ENCODE measurements at places on chromosomes 5 and 9.

- no peak for DNase-seq
Observed at GRCh38 chr5:87916320-87916719, 352.3 kb downstream of the TMEM161B start.

GRCh38 chr5:31165729-31166128 lies 27.8 kb upstream of the CDH6 start:
- no peak for DNase-seq

DNA sequence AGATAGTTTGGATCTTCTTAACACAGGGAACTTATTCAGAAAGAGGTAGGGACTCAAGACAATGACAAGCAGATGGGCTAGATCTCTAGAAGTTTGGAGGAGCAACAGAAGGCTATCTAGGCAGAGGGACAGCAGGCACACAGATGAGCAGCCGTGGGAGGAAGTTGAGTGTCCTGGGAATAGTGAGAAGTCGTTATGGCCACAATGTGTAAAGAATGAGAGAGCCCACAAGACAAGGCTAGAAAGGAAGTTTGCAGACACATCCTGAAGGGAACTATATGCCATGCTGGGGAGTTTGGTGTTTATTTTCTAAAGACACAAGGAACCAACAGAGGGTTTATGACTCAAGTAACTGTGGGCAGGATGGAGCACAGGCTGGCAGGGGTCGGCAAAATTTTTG lies 160.6 kb downstream of the PALM2AKAP2 start:
- no peak for DNase-seq

DNA sequence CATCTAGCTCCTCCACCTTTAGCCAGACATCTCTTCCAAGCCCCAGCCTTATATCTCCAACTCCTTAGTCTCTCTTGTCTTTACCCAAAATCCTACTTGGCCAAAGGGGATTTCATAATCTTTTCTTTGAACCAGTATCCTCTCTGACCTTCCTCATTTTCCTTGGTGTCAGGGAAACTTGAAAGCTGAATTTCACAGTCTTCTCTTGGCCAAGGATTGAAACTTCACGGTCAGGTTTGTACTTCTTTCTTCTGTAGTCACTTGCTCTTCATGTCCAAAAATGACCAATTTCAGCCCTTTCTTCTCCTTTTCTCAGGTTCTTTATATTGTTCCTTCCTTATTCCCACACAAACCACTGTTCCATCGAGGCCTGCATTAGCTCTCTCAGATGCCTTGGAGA lies 473.7 kb upstream of the KLF4 start:
- no peak for DNase-seq

DNA sequence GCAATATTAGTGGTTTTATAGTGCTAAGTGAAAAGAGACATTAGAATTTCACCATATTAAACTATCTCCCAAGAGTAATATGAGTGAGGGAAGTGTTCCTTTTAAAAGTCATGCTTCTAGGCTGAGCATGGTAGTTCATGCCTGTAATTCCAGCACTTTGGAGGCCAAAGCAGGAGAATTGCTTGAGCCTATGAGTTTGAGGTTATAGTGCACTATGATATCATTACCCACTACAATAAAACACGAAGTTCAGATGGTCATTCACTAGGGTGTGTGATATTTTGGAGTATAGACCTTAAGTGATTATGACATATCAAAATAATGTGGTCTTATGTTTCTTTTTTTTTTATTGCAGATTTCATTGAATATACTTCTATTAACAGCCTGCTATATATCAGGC lies 6.7 kb downstream of the KIF2A start:
- no peak for DNase-seq

DNA sequence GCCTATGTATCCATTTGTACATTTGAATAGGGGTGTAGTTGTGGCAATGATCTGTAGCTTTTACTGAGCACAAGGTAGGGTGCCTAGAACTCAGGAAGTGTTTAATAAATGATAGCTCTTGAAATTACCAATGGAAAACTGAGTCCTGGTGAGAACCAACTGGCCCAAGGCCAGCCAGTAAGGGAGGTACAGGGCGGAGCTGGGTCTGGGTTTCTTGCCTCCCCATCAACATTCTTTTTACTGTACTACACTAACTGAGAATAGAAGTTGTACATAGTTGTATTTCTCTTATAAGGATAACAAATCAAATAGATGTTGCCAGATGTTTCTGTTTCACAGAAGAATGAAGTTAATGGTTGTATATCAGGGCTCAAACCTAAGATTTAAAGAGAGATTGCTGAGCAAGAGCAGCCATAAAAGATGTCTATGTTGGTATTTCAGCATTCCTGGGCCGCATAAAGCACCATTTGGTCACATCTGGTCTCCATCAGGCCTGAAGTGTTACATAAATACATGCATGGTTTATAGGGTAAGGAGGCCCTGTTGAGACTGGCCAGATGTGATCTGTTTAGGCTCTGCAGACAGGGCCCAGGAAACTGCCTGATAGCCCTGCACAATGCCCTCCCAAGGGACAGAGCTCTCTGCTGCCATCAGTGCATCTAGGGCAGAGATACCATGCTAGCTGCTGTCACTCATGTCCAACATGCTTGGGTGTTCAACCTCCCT lies 210.5 kb downstream of the NXNL2 start:
- no peak for DNase-seq

- no peak for DNase-seq
Observed at GRCh38 chr9:137685741-137686420, 67.1 kb downstream of the EHMT1 start.

- DNase-seq = no peak
Observed at GRCh38 chr5:622359-622758, 10.2 kb downstream of the CEP72 start.

DNA sequence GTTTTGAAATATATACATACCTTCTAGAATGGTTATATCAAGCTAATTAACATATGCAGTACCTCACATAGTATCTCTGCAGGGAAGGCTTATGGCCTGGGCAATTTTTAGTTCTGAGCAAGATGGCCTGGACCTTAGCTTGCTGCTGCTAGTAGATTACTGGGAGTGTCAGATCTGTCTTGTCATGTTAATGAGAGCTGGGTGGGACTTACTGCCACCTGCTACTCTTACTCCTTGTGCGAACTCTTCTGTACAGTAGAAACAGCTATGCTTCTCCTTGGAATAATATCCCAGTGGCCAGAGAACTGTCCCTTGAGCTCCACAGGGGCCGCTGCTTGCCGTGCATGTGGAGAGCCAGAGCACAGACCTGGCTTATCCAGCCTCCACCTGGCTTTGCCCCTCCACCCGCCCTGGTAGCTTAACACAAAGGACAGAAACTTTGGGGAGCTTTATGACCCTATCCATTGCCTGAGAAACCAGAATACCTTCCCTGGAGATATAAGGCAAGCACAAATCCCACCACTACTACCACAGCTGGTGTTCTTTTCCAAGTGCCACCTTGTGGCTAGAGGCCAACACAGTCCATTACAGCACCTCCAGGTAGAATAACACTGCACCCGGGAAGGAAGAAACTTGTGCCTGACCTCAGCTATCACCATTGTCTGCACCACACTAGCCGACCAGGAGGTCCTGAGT lies 74.4 kb upstream of the RUSC2 start:
- DNase-seq = no peak

- DNase-seq = no peak
Observed at GRCh38 chr5:115186794-115187193, 17.1 kb upstream of the TRIM36 start.

DNA sequence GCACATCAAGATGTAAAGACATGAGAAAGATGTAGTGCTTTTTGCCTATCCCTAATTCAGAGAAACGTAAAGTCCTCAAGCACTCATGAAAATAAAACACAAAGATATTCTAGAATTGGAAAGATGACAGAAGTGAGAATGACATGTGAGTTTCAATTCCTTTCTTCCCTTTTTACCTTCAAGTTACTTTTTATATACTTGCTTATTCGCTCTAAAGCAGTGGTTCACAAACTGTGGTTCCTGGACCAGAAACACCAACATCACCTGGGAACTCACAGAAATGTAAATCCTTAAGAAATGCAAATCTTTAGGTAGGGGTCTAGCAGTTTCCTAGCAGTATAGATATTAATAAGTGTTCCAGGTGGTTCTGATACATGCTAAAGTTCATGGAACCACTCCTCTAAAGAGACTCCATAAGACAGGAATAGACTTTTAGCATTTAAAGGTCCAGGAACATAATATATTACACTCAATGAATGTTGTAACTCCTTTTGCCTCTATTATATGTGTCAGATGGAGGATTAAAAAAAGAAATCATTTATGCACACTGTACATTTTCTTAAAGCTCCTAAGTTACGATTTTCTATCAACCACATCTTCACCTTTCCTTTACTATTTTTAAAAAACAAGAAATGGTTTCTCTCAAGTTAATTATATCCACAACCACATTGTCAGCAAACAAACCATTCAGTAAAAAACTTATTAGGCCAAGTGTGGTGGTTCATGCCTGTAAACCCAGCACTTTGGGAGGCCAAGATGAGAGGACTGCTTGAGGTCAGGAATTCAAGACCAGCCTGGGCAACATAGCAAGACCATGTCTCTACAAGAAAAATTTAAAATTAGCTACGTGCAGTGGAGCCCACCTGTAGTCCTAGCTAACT lies 39.9 kb downstream of the ERP44 start:
- no peak for DNase-seq

- DNase-seq = no peak
Observed at GRCh38 chr5:39423331-39423751, 1.4 kb downstream of the DAB2 start.

DNA sequence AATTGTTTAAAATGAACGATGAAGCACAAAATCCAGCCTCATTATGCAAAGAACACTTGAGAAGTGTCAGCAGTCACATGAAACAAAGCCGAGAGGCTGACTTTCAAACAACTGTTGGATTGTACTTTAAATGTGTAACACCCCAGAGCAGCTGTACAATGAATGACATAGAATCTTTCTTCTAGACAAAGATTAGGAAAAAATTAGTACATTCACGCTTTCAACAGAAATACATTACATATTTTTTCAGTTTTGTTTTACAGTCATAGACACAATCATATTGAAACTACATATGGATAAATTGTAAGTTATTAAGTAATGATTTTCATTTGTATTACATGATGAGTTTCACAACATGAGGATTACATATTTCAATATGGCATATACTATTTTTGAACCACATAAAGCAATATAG lies 10.6 kb upstream of the AGXT2 start:
- no peak for DNase-seq

DNA sequence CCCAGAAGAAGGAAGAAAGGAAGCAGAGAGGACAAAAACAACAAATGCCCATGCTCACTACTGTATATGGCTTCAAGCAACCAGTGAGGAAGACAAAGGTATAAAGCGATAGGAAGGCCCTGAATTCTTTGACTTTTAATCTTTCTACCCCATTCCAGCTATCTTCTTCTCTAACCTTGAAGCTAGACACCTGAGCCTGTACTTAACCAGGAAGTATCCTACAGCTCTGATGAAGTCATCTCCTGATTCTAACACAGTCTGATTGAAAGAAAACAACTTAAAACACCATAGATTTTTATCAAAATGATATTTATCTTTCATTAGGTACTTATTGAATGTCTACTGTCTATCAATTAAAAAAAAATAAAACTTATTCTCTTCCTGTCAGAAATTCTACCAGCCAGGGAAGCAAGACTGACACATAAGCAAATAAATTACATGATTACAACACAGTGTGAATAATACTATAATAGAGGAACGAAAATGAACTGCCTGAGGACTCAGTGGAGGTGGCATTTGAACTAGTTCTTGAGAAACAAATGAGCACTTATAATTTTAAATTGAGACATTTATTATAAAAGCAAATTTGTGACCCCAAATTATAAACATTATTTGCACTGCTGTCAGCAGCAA lies 123.3 kb upstream of the ELL2 start:
- DNase-seq = no peak

DNA sequence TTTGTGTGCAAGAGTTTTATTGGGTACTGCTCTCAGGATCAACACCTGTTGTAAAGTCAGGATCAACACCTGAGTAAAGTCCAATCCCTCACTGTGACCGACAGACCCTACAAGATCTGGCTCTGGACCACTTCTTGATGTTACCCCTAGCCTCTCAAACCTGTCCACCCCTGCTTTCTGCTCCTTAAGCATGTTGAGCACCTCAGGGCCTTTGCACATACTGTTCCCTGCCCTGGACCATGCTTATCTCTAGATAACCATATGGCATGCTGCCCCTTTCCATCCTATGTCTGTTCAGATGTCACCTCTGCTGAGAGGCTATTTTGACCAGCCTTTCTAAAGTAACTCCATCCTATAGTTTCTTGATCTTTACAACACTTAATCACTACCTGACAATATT lies 269.6 kb downstream of the SMARCA2 start:
- no peak for DNase-seq

DNA sequence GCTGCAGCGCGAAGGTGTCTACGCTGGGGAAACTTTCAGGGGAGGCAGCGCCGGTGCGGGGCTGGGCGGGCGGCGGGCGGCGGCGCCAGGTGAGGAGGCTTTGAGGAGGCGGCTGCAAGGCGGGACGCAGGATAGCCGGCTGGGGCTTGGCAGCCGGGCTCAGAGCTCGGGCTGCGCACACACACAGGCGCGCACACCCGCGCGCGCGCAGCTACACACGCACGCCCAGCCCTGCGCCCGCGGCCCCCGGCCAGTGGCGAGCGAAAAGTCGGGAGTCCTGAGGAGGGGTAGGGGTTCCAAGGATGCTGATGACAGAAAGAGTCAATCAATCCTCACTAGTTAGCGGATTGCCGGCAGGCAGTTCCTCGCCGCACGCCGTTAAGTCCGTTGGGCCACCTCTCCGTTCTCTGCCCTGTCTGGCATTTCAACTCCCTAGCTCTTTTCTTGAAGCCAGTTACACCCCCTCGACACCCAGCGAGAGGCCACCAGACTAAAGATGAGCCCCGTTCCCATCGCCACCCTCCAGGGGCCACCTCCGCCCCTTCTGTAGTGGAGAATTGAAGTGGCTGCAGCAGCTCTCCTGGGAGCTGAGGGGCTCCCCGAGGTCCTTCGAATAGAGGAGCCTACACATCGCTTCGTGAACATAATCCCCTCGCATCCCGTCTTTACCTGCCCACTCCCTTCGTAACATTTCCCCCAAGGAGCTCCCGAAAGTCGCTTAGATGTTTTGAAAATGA lies 1640.3 kb upstream of the C9orf72 start:
- no peak for DNase-seq

- no peak for DNase-seq
Observed at GRCh38 chr5:139814704-139815280, 19.2 kb downstream of the PSD2 start.

GRCh38 chr5:118301696-118302095 lies 686.7 kb downstream of the DTWD2 start:
- DNase-seq = no peak
